ENCODE measurements at places on chromosomes 6 and 20.

DNA sequence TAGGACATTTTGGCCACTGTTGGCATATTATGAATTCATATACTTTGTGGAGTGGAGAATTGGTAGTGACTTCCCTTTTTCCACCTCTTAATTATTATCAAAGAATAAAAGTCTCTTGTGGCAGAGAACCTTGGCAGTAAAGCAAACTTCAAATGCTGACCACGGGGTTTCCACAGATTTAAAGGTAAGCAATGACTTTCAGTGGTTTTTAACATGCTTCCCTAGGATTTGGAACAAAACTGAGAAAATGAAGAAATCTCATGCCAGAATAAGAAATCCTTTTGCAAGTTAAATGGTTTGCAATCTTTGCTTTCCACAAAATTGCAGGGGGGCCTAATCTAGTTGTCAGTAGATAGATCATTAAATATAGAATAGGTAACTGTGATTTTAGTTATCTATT lies 2.0 kb upstream of the SDC4 start:
- no peak for DNase-seq

- DNase-seq = no peak
Observed at GRCh38 chr6:42392833-42393232, 58.9 kb downstream of the TRERF1 start.

DNA sequence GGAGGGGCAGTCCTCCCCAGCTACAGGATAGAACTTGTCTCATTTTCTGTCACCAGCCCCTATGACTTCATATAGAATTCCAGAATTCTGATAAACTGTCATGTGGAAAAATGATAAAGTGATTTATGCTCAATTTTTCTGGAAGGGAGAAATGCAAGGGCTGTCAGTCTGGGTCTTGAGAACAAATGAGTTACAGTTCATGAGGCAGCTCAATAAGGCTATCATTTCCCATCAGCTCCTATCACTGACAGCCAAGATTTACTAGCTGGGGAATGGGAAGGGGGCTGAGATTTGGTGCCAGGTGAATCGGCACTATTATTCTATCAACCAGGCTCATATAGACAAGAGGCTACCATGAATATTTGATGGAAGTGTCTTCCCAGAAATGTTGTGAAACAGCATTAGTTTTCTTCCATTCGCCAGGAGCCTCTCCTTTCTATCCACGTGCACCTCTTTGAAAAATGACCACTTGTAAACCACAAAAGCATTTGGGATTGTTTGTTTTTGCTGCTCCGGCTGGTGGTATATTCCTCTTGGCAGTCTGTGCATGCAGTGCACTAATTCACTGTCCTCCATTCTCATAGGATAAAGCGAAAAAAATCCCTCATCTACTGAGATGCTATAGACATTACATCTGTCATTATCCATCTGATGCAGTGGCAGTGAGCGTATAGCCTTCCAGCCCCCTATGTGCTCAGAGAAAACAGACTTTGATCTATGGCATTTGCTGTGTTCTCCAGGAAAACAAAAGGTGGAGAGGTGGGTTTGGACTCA lies 528.7 kb upstream of the RNF217 start:
- DNase-seq = no peak

DNA sequence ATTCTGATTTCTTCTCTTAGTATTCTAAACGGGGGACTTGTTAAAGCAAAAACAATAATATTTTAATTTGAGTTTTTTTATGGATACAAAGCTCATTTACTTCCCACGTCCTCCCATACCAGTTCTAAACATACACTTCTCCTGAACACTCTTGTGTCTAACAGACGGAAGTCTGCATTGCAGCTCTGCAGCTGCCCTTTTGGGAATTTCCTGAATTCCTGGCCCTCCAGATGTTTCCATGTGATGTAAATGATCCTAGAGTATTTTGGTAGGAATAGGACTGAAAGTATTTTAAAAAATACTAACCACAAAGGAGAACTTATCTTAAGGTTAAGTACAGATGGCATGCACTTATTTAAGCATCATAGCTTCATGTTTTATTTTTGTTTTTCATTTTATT lies 886.7 kb downstream of the TBC1D32 start:
- no peak for DNase-seq

DNA sequence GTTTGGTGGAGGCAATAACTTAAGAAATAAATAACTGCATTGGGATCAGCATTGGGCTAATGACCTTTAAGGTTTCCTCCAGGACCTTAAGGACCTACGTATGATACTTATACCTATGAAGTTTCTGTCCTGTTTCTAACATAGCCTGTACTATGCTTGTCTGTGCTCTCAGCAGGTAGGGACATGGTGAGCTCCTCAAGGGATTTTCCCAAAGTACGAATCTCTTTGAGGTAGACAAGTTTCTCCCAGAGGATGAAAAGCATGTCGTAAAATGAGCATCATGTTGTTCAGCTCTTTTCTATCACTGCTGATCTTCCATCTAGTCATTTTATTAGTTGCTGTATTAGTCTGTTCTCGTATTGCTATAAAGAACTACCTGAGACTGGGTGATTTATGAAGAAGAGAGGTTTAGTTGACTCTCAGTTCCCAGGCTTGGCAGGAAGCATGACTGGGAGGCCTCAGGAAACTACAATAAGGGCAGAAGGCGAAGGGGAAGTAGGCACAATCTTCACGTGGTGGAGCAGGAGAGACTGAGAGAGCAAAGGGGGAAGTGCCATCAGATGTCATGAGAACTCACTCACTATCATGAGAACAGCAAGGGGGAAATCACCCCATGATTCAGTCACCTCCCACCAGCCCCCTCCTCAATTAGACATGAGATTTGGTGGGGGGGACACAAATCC lies 77.8 kb upstream of the TGM3 start:
- DNase-seq = no peak

DNA sequence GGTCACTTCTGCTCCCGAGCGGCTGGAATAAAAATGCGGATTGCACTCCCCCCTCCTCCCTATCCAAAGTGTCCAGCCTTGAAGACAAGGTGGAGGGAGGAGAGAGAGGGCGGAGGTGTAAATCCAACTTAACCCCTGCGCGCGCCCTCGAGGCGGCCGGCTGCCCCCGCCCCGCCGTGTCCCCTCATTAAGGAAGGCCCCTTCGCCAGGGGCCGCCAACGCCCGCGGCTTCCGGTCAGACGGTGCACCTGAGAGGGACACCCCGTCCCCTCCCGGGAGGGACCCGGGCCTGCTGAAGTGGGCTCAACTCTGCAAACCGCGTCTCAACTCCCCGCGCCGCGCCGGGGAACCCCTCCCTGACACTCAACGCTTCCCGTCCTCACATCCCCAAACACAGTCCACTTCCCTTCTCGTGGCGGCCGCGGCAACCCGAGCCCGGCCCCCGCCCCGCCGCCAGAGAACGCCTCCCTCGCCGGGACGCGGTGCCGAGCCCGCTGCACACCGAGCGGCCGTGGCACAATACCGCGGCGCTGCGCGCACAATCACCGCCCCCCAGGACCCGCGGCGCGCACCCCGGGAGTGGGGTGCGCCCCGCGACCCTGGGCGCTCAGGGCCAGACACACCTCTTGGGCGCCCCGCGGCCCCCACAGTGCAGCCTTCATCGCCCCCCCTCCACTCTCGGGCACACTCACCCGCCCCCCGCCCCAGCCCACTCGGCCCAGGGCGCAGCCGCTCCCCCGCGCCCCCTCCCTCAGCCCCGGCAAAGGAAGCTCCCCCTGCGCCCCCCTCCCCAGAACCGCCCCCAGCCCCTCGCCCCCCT lies 102.5 kb downstream of the NOL4L start:
- DNase-seq = no peak

DNA sequence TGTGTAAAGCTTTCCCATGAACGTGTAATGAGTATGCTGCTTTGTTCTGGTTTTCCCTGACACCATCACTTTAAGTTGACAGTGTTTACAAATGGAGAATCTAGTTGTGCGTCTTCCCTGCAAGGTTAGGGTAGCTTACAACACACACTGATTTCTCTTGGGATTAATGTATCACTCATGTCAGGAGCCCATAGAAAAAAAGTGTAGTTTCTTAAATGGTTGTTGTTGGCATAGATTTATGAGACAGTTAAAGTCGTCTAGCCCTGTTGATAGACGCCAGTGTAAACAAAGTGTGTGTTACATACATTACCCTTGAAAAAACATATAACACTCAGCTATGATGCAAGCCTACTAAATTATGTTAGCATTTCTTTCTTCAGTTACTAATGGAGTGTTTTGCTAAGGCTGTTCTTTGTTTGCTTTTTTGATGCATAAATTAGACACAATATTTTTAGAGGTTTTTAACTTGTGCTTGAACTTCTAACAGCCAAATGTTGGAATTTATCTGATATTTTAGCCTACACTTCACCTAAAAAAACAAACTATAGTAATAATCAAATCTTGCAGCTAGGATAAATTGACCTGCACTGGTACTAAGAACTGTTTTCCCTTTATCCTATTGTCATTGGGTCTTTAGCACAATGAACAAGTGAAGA lies 88.6 kb downstream of the RNF217 start:
- DNase-seq = no peak

DNA sequence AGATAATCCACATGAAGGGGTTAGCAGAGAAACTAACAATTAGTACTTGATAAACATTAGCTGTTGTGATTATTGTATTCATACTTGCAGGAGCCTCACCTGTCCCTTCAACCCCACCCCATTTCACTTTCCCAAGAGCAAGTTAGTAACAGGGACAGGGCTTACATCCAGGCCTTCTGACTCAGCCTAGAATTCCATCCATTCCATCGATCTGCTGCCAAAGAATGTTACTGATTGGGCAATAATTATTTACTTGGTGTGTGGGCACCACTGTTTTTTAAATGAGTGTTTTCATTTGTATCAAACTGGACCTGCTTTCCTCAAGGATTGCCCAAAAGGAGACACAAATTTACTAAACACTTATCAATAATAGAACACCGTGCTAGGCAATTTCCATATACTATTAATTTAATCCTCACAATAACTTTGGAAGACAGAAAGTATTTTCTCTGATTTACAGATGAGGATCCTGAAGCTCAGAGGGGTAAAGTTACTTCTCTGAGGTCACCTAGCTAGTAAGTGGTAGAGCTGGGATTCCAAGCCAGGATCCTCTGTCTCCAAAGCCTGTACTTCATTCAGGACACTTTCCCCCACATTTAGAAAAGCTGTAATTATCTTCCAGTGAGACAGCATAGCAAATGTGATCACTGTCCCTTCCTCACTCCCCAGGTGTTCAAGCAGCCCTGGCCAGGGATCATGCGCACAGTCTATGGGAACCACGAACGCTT lies 32.8 kb downstream of the GSS start:
- no peak for DNase-seq

DNA sequence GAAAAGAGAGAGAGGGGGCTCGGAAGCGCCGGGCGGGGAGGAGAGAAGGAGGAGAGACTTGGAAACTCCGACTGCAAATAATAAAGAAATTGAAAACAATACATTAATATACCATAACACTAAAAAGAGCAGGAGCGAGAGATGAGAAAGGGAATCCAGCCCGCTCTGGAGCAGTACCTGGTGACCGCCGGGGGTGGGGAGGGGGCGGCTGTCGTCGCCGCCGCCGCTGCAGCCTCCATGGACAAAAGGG lies 338 bp downstream of the E2F3 start:
- DNase-seq = no peak

- DNase-seq = no peak
Observed at GRCh38 chr20:8414586-8415274, 282.7 kb downstream of the PLCB1 start.

- no peak for DNase-seq
Observed at GRCh38 chr20:39069976-39070375, 107.8 kb downstream of the DHX35 start.

DNA sequence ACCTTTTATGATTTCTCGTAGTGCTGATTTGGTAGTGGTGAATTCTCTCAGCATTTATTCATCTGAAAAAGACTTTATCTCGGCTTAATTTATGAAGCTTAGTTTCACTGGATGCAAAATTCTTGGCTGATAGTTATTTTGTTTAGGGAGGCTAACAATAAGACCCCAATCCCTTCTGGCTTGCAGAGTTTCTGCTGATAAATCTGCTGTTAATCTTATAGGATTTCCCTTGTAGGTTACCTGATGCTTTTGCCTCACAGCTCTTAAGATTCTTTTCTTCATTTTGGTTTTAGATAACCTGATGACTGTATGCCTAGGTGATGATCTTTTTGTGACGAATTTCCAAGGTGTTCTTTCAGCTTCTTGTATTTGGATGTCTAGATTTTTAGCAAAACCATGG lies 388.7 kb downstream of the UTRN start:
- DNase-seq = no peak

DNA sequence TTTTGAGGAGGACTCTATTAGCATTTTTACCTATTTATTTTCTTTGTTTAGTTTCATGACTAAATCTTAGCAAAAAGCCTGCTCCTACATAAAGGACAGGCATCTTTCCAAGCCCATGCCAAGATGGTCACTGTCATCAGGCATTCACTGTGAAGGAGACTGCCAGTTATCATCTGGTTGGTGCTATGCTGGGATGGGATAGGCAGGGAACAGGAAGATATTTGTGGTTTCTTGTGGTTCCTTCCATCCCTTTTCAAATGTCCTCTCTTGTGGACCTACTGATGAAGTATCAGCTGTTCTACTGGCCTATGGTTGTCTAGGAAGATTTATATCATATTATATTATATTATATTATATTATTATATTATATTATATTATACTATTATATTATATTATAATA lies 107.0 kb downstream of the MCHR2 start:
- no peak for DNase-seq

DNA sequence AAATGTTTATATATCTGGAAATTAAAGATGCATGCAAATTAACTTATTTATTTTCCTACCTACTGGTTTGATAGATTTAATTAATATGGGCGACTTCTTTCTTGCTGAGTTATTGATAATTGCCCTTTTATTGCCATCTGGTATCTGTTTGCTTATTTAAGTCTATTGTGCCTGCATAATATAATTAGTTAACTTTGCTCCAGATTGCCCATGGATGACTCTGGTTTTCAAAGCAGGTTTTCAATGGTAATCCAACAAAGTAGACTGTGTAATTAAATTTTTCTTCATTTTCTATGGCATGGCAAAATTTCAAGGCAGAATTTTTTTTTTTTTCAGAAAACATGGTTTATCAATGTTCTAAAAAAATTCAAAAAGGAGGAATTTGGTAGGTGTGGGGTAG lies 1092.0 kb downstream of the GRIK2 start:
- DNase-seq = no peak

- DNase-seq = no peak
Observed at GRCh38 chr6:101226677-101227135, 166.8 kb upstream of the GRIK2 start.

GRCh38 chr6:119122336-119122735 lies 43.9 kb upstream of the FAM184A start:
- no peak for DNase-seq
